ENCODE measurements at places on chromosomes 4 and X. TPM values are rescaled to one million over a fixed set of nuclear protein-coding genes. Genes with fewer than 3 reads are reported as not detected.

HSFX2 gene
- total RNA-seq, result 0.83 TPM

TTC29 gene
- total RNA-seq, result not detected

NPY5R gene
- 0.23 TPM for total RNA-seq

SYTL5 gene
- 3.1 TPM for total RNA-seq

CENPVL1 gene
- 0.17 TPM for total RNA-seq

GUCY1A1 gene
- total RNA-seq, result 20.0 TPM

ASMT gene
- not detected for total RNA-seq

ZC4H2 gene
- 14.7 TPM for total RNA-seq

GLRA2 gene
- total RNA-seq, result not detected

CXCL3 gene
- 0.52 TPM for total RNA-seq

DSPP gene
- total RNA-seq, result not detected

GAGE12G gene
- total RNA-seq, result not detected

USP51 gene
- 1.9 TPM for total RNA-seq

FAM47A gene
- not detected for total RNA-seq

PRICKLE3 gene
- 16.3 TPM for total RNA-seq

PAK3 gene
- 1.0 TPM for total RNA-seq

SHROOM2 gene
- total RNA-seq, result 13.1 TPM

RTL9 gene
- total RNA-seq, result 0.17 TPM

IL13RA2 gene
- total RNA-seq, result 0.32 TPM

GRXCR1 gene
- not detected for total RNA-seq

FAAH2 gene
- total RNA-seq, result 5.1 TPM

RLIM gene
- total RNA-seq, result 30.1 TPM

RWDD4 gene
- 16.5 TPM for total RNA-seq

RASL11B gene
- total RNA-seq, result 2.6 TPM

OTC gene
- 4.1 TPM for total RNA-seq

ASB12 gene
- total RNA-seq, result 0.14 TPM

PDGFRA gene
- 51.5 TPM for total RNA-seq

TMPRSS11E gene
- not detected for total RNA-seq

GPR34 gene
- total RNA-seq, result 20.9 TPM

HSD17B13 gene
- total RNA-seq, result 0.95 TPM

BEND2 gene
- not detected for total RNA-seq

SULT1E1 gene
- 0.29 TPM for total RNA-seq

FHDC1 gene
- total RNA-seq, result 23.6 TPM

CSN1S1 gene
- not detected for total RNA-seq

DAPP1 gene
- total RNA-seq, result 23.3 TPM

PASD1 gene
- not detected for total RNA-seq

MRPL1 gene
- 22.1 TPM for total RNA-seq

LRCH2 gene
- 3.9 TPM for total RNA-seq
